Ureter (tissue), 1 donor: ENCODE measurements at places on chromosomes 3 and 15.

- no peak for DNase-seq
Observed at GRCh38 chr3:138359148-138359918, 11.0 kb downstream of the MRAS start.

- DNase-seq: no peak
Observed at GRCh38 chr15:32685576-32685975, 32.2 kb upstream of the GREM1 start.

DNA sequence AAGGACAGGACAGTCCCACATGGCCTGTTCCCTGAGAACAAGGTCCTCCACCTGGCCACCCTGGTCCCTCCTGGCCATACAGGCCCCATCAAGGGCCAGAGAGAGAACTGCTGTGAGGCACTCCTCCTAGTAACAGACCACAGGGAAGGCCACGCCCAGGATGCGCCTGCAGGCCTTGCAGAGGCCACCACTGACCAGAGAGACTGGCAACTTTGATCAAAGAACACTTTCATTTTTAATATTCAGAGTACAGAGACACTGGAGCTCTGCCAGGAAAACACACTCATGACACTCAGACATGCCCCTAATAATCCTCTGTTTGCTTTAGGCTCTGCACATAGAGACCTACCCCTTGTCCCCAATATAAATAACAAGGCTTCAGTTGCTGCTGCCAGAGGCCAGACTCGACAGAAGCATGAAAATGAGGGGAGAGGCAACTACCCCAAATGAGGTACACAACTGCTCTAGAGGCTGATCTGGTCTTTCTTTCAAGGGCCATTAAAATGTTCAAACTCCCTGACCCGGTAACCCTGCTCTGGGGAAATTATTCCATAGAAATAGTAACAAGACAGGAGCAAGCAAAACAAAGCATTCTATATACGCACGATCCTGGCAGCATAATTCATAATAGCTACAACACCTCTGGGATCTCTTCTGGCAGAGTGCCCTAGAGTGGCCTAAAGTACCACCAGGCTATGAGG is 44.8 kb downstream of the CCDC12 start:
- DNase-seq: no peak

DNA sequence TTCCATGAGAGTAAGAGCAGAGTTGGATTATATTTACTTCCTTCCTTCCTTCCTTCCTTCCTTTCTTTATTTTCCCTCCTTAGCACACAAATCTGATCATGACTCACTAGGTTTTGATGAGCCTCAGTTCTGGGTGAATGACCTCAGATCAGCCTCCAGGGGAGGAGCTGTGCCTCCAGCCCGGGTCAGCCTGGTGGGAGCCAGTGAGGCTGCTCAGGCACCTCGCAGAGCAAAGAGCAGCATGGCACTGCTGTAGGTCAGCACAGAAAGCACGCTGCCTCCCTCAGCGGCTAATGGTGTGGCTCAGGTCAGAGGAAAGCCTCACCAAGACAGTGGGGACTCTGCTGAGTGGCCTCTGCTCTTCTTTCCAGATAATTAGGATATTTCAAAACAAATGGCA is 108.5 kb downstream of the SYNPR start:
- no peak for DNase-seq

DNA sequence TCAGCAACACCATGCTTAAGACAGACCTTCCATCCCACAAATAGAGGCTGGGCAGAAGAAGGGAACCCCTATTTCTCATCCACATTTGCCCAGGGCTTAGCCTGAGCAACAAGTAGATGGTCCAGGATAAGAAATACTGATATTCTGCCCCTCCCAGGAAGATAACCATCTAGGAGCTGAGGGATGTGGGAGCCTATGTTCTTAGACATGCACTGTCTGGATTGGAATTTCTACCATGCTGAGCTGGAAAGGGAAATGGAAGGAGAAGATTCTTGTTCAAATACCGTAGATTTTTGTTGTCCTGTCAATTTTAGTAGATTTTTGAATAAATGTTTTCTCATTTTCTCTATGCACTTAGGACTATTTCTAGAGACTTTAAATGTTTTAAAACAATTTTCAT is 450.7 kb upstream of the SEMA6D start:
- DNase-seq: no peak

GRCh38 chr15:77529394-77530159 is 103.1 kb downstream of the LINGO1 start:
- no peak for DNase-seq

GRCh38 chr3:112134335-112135124 is 1.5 kb upstream of the GCSAM start:
- DNase-seq: no peak

DNA sequence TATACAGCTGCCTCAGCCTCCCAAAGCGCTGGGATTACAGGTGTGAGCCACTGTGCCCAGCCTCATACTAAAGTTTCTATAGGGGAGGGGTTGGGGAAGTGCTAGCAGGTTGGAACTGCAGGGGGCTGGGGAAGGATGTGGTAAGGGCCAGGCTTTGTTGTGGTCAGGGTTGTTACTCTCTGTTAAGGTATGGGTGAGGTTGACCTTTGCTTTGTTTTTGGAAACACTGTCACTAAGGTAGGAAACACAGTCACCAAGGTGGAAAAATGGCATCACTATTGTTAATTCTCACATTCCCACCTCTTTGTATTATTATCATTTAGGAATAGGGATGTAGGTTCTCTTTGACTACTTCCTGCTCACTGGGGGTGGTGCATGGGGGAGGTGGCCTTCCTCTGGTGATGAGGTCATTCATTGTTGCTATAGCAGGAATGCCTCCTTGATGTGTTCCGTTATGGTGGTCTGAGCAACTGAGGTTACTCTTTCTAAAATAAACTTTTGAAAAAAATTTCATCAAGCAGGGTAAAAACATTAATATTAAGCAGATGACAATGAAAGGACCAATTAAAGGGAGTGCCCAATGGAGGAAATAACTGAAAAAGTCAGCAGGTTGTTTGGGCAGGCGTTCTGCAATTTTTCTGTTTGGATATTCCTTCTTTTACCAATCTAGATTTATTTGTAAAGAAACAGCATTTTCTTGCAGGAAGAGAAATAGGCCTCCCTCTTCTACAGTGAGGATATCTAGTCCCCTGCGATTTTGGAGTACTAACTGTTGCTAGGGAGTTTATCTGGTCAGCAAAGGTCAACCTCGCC is 150.5 kb downstream of the WDR76 start:
- DNase-seq: no peak

GRCh38 chr3:69746119-69746518 is 6.9 kb downstream of the MITF start:
- no peak for DNase-seq

- peak; percentile 32 for DNase-seq
Observed at GRCh38 chr15:42131826-42132806, 24.3 kb downstream of the PLA2G4F start.

DNA sequence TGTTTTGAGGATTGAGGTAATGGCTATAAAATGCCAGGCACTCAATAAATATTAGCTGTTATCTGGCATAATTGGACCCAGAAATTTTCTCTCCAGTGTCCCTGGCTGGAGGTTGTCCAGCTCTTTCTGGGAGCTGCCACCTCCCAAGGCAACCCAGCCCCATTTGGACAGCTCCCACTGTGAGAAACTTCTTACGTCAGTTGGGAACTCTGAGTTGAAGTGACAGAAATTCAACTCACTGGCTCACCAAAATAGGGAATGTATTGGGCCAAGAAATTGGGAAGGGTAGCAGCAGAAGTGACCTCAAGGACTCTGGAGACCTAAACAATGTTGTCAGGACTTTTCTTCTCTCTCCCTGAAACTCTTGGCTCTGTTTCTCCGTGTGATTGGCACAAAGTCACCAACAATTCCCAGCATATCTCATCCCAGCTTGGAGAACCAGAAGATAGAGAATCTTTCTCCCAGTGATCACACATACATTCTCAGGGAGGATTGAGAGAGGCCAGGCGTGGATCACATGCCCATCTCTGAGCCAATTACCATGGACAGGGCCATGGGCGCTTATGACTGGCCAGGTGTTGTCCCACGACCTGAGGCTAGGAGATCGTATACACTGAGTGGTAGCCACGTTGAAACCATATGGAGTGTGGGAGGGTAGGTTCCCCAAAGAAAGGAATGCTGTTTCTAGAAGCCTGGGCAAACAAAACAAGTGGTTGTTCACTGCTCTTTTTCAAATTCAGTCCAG is 22.5 kb upstream of the HCN4 start:
- DNase-seq: no peak

- DNase-seq: no peak
Observed at GRCh38 chr3:178078953-178079352, 457.3 kb upstream of the KCNMB2 start.

- DNase-seq: no peak
Observed at GRCh38 chr3:4752201-4753072, 226.8 kb upstream of the BHLHE40 start.

DNA sequence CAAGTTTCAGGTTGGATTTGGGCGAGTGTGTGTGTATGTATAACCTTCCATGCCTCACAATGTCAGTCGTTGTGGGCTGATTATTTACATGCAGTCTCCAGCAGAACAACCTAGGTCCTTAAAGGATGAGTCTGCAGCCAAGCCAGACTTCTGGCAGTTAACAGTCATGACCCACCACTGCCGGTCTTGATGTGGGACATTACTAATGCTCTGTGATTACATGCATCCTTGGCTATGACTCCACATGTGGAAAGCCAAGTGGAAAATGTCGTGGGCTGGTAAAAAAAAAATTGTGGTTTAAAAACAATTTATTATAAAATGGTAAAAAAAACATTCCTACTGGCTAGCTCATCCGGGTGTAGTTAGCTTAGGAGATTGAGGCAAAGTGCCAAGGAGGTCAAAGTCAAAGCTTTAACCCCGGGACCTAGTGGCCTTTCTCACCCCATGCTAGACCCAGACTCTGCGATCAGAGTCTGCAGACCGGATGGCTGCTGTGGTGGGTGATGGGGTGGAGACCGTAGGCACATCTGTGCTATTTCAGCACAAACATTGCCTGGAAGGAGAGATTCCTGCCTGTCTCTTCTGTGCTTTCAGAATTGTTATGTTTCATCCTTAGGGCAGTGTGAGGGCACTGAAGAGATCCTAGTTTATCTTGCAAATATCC is 6.8 kb downstream of the RARRES1 start:
- DNase-seq: no peak

- DNase-seq: peak; percentile 40
Observed at GRCh38 chr15:20348291-20348899, 193.2 kb downstream of the GOLGA6L6 start.

DNA sequence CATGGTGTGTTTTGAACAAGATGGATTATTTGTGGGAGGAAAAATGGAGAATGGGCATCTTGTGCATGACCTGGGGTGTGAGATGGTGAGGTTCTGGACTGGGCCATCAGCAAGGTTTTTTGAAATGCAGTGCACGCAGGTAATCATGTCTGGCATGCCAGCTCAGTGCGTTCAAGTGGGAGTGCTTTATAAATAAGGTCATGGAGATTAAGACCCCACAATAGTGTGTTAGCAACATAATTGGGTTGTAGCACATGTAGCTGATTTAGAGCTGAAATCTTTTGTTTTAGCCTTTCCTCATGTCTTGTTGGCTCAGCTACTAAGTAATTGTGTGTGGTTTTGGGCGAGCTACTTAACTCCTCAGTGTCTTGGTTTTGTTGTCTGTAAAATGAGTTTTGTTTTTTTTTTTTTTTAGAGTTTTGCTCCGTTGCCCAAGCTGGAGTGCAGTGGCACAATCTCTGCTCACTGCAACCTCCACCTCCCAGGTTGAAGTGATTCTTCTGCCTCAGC is 3.9 kb upstream of the CACNA1D start:
- no peak for DNase-seq

DNA sequence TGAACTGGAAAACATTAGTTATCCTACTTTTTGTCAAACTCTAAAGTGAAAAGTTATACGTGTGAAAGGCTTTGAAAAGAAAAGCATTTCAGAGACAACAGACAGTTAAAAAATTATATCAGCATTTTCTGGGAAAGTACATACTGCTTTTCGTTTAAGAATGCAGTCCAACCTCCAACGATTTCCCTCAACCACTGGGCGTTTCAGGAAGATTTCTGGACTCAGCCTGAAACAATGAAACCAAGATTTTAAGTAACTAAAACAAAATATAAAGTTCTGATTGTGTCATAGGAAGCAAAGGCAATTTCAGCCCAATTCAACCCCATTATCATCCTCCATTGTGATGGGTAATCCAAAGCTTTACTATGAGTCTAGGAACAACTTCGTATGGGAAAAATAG is 110.7 kb downstream of the PLD1 start:
- DNase-seq: no peak

- no peak for DNase-seq
Observed at GRCh38 chr15:53013329-53013728, 223.2 kb upstream of the ONECUT1 start.

- DNase-seq: no peak
Observed at GRCh38 chr15:59205839-59206622, 612 bp upstream of the LDHAL6B start.

- DNase-seq: no peak
Observed at GRCh38 chr3:108100906-108101660, 10.3 kb upstream of the CD47 start.
